ENCODE measurements at places on chromosomes 12 and 14. TPM values are rescaled to one million over a fixed set of nuclear protein-coding genes. Genes with fewer than 3 reads are reported as not detected.
A peak's percentile ranks its signal among the peaks of the same experiment; 100 is the strongest.

RNF212B gene
- not detected for total RNA-seq

CPNE6 gene
- total RNA-seq: not detected

PPP4R4 gene
- total RNA-seq: 68.2 TPM

NXPH4 gene
- total RNA-seq: 1.4 TPM

DAO gene
- total RNA-seq: not detected

ZC2HC1C gene
- 2.2 TPM for total RNA-seq

ABCD2 gene
- total RNA-seq: 3.4 TPM

DNA sequence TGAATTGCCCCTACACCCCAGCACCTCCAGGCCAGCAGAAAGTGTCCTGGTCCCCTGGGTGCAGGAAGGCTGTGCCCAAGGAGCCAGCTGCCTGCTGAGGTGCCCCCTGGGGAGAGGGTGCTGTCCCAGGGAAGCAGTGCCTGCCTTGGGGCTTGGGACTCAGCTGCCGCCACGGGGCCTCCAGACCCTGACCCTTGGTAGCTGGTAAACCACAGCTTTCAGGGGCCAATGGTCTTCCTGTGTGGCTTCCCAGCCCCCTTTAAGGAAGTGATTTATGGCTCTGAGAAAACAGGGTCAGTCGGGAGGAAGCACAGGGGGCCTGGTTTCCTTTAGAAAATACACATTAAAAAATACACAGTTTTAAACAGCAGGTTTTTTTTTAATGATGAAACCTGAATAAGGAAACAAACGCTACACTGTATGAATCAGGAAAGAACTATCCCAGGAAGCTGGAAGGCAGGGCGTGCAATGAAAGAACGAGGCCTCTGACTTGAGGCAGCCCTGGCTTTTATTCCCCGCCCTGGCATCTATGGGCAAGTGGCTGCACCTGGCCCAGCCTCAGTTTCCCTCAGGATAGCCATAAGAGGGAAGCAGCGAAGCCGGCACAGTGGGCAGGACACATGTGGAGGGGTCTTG is 40.6 kb upstream of the EML1 start:
- no peak for ATAC-seq

- no peak for ATAC-seq
Observed at GRCh38 chr12:15677228-15677627, 112.0 kb downstream of the EPS8 start.

DNA sequence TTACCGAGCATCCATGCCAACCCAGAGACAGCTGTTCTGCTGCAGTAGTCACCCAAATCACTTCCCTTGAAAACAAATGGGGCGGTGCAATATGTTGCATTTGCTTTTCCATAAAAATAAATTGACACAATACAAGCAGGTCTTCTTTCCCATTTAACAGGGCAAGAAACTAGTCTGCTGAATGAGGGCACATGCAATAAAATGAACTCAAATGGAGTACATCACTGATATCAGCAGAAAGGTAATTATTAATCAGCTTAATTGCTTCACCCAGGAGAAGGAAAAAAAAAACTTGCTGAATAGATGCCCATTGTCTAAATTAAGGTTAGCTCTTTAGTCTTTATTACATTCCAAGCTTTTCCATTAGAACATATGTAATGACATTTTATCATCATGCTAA is 175.1 kb upstream of the GZMB start:
- no peak for ATAC-seq

DNA sequence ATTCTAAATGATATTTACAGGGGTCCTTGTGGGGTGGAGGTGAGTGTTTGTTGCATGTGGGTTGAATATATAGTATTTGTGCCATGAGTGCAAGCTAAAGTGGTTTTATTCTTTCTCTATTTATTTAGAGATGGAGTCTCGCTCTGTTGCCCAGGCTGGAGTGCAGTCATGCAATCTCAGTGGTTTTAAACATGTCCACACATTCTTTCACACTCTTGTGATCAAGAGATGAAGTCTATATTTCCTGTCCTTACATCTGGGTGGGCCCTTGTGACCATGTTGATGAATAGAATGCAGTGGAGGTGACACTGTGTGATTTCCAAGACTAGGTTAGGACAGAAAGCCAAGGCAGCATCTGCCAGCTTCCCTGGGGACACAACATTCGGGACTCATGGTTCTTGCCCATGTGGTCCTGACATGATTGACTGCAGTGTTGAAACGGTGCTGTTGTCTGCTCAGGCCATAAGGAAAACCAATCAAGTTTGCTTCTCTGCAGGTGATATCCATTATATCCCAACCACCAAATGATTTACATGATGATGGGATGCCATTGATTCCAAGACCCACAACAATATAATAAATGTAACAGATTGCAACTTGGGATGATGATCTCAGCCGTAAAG is 172.6 kb downstream of the SUDS3 start:
- ATAC-seq: no peak

- ATAC-seq: peak; percentile 87
Observed at GRCh38 chr14:89720741-89721729, 233.5 kb downstream of the EFCAB11 start.

All from activated T-helper 17 cell treated with anti-CD3 and anti-CD28 coated beads, Interleukin-2, amount 50 U/mL, for 72 hours (primary cell).